Left kidney (tissue), 8 donors: ENCODE measurements at places on chromosomes 7 and 10. TPM values are rescaled to one million over a fixed set of nuclear protein-coding genes. Genes with fewer than 3 reads are reported as not detected.

DNA sequence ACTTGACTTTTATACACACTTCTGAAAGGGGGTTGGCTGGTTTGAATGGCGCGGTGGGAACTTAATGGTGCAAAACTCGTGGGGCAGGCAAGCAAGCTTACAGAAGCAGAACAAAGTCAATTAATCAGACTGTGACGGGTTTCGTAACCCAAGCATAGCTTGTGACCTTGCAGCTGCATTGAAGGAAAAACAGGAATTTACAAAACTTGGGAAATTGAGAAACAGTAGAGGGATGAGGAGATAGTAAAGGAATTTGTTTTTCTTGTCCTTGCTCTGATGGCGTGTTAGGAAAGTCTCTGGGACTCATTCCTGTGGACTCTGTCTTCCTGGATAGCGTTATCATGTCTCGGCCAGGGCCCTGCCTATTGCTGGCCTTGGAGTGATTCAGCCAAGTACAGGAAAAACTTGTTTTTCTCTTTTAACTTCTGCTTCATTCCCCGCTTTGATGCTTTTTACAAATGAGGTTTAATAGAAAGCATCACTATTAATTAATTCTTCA, 220.0 kb upstream of the KCND2 start:
- peak; percentile 82 for DNase-seq

DNA sequence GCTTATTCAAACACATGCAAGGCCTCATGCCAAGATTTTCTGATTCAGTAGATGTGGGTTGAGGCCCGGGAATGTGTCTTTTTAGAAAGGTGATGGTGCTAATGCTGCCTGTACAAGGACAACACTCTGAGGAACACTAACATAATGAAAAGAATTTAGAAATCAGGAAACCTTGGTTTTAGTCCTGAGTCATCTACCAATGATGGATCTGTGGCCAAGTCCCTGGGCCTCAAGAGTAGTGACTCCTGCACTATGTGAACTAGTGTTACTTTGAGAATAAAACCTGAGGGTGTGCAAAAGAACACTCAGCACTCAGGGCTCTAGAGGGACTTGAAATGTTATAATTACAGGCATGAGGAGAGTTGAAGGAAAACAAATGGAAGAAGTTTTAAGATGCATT, 741.7 kb upstream of the GALNT17 start:
- no peak for DNase-seq

- DNase-seq, result no peak
Observed at GRCh38 chr7:95011146-95011928, 103.9 kb downstream of the PPP1R9A start.

- no peak for DNase-seq
Observed at GRCh38 chr10:70931168-70931815, 42.9 kb upstream of the PCBD1 start.

GRCh38 chr7:52863652-52864051, 171.8 kb upstream of the POM121L12 start:
- no peak for DNase-seq

GRCh38 chr7:138584283-138584682, 116.9 kb downstream of the SVOPL start:
- no peak for DNase-seq

GRCh38 chr7:149558149-149558861, 60.7 kb upstream of the ZNF746 start:
- no peak for DNase-seq

- DNase-seq, result no peak
Observed at GRCh38 chr10:44723082-44723481, 188.1 kb upstream of the TMEM72 start.

DNA sequence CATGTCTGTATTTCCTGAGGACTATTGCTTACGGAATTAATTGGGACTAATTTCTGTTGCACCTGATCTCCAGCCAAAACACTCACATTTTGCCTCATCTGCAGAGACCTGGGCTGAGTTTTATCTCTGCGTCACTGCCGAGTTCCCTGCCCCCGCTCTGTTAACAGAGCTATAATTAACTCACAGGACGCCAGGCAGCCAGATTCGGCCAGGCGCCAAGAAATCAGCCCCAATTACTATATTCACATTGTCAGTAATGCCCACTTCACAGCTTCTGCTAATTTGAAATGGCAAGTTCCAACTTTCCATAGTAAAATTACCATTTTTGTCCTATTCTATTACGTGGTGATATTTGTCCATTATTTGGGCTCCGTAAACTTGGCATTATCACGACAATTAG, 130.5 kb downstream of the CUX1 start:
- no peak for DNase-seq

GRCh38 chr7:121274467-121274866, 54.3 kb upstream of the WNT16 start:
- DNase-seq, result no peak

- DNase-seq, result peak; percentile 84
Observed at GRCh38 chr7:33733870-33734650, 171.3 kb upstream of the BMPER start.

- DNase-seq, result no peak
Observed at GRCh38 chr10:116304923-116305322, 19.3 kb upstream of the CCDC172 start.

DNA sequence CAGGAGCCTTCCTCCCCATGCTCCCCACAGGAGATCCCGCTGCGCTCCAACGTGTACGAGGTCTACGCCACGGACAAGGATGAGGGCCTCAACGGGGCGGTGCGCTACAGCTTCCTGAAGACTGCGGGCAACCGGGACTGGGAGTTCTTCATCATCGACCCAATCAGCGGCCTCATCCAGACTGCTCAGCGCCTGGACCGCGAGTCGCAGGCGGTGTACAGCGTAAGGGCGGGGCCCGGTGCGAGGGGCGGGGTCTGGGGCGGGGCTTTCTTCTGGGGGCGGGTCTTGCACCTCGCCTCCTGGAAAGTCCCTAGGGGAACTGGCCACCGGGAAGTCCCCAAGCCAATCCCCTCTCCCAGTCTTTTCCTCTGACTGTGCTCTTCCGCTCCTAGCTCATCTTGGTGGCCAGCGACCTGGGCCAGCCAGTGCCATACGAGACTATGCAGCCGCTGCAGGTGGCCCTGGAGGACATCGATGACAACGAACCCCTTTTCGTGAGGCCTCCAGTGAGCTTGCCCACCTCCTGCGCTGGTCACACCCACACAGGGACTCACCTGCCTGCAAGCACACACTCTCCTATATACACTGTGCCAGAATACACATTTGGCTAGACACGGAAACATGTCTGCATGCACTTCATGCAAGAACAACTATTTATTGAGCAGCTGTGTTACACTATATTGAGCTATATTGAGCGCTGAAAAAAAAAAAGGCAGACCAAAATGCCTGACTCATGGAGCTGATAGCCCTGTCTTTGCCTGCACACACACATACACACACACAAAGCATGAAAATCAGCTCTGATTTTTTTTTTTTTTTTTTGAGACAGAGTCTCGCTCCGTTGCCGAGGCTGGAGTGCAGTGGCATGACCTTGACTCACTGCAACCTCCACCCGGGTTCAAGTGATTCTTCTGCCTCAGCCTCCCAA, 32.7 kb upstream of the VSIR start:
- no peak for DNase-seq

- DNase-seq, result no peak
Observed at GRCh38 chr10:62374862-62375710, 917 bp downstream of the ZNF365 start.

DNA sequence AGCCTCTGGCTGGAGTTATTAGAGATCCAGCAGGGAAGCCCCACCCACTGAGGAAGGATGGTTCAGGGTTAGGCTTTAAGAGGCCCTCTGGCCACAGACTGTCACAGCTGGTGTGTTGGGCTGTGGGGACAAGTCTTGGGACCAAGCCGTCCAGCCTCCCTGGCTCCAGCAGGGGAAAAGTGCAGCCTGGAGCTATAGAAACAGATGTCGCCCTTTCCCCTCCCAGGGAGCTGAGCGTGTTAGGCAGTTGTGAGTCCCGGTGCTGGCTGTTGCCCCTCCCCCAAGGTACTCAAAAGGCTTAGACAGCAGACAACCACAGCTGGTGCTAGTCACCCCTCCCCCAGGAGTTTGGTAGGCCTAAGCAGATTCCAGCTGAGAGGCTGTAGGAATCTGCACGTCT, 143.4 kb downstream of the TMEM168 start:
- peak; percentile 12 for DNase-seq

EGR2 gene
- 4.7 TPM for polyA plus RNA-seq

WNT16 gene
- polyA plus RNA-seq, result 0.07 TPM

SPDYE16 gene
- 6.2 TPM for polyA plus RNA-seq

OPALIN gene
- polyA plus RNA-seq, result not detected

SKIDA1 gene
- polyA plus RNA-seq, result 12.2 TPM

LRRC17 gene
- 73.0 TPM for polyA plus RNA-seq
